ENCODE measurements at places on chromosomes 4 and X. TPM values are rescaled to one million over a fixed set of nuclear protein-coding genes. Genes with fewer than 3 reads are reported as not detected.

Gene SSX2
- not detected for total RNA-seq

GRCh38 chrX:38857736-38858523 lies 56.7 kb downstream of the MID1IP1 start:
- no peak for DNase-seq

- DNase-seq: no peak
Measured at GRCh38 chrX:2642791-2643190, 48.3 kb upstream of the CD99 start.

DNA sequence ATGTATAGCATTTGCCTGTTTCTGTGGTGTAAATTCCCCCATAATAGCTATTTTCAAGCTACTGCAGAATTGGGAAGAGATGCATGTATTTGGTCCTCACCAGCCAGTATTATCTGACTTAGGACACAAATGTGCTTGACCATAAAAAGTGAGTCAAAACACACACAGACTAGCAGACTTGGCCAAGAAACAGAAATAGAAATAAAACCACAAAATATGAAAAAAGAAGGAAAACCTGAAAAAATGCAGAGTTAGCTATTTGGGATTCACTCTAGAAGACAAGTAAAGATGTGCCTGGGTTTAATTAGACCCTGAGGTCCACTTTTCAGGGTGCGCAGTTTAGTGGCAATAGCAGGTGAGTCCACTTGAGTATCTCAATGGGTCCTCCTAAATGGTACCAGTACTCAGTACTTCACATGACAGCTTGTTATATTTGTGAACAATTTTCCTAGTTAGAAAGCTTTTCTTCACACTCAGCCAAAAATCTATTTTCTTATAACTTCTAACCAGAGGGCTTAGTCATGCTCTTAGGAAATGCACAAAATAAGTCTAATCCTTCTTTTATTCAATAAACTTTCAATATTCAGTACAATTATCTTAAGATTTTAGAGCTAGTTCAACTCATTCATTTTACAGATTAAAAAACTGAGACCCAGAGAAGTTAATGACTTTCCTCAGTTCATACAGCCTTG lies 108.7 kb upstream of the JADE1 start:
- DNase-seq: no peak

Gene SPANXB1
- not detected for total RNA-seq

Gene MAGEB10
- not detected for total RNA-seq

DNA sequence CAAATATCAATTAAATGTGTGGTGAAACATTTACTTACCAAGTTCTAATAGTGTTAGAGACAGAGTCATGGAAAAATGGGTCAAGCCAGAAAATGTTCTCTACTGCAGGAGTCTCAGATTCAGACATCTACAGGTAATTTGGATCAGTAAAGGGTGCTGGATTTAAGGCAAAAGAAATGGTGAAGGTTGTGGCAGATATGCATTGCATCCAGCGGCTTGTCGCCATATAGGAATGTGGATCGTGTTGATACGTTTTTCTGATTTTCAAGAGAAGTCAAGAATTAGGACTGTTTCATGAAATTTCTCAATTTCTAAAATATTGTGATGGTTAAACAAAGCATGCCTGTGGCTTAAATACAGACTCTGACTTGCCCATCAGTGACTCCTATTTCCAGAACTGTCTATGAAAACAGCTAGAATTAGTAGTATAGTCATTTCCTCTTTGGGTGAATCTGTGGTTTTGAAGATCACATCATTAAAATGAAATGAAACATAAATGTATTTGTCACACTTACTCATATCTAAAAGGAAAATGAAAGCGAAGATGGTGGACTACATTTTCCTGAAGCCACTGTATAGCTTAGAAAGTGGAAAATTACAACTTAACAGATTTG lies 110.1 kb upstream of the VEGFC start:
- no peak for DNase-seq

DNA sequence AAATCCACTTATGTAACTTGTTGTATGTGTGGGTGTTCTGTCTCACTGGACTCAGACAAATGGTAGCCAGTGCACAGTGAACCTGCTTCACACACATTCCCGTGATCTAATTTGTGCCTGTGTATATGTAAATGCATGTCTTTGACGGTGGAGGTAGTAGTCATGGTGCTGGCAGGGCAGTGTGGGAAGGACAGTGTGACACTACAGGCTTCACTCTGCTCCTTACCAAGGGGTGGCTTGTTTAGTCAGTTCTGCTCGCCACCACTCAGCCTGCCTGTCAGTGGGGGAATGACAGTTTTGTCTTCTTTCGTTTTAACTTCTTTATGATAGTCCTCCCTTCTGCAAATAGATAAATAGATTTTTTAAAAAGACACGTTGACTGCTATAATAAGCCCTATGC lies 17.7 kb upstream of the PAQR3 start:
- DNase-seq: no peak

DNA sequence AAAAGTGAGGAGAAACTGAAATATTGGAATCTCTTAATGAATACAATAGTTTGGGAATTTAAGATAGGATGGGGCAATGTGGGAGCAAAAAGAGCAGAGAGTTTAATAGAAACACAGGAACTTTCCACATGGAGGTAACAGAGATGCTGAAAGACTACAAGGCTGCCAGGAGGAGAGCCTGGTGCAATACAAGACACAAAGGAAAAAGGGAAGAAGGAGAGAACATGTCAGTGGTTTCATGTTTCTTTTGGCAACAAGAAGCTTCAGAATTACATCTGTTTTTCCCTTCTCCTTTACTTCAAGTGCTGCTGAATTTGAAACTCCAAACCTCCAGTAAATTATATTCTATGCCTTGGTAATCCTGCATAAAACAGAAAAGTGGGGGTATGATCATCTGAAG lies 474.3 kb downstream of the FAT4 start:
- DNase-seq: no peak

DNA sequence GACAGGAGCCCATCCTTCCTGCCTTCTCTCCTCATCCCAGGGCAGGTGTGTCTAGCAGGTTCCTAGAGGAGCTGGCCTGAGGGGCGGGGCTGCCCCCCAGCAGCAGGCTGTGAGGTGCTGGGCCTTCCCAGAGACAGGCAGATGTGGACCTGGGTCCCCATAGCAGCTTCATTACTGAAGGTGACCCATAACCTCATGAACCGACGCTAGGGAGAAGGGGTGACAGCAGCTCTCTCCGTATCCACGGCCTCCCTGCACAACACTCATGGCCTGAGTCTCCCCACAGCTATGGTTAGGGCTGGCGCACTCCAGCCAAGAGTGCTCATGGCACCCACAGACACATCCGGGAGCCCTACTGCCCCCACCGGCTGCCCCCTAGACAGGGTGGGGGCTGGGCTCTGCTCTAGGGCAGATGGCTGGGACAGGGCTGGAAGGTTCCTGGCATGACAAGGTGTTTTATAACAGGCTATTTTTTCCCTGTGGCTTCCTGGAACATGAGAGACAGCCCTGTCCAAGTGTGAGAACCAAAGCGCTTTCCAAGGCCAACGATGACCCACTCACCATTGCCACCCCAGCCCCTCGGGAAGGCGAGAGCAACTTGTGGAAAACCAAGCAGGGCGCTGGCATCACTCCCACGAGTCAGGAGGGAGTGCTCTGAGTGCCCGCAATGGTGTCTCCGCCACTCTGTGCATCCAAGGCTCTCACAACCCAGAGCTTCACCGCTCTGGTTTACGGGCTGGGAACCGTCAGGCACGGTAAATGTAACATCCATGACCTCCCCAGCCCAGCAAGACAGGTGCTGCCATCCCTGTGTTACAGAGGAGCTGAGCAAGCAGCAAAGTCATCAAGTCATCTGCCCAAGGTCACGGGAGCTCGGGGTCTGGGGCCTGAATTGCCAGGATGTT lies 59.8 kb downstream of the ACOX3 start:
- no peak for DNase-seq

DNA sequence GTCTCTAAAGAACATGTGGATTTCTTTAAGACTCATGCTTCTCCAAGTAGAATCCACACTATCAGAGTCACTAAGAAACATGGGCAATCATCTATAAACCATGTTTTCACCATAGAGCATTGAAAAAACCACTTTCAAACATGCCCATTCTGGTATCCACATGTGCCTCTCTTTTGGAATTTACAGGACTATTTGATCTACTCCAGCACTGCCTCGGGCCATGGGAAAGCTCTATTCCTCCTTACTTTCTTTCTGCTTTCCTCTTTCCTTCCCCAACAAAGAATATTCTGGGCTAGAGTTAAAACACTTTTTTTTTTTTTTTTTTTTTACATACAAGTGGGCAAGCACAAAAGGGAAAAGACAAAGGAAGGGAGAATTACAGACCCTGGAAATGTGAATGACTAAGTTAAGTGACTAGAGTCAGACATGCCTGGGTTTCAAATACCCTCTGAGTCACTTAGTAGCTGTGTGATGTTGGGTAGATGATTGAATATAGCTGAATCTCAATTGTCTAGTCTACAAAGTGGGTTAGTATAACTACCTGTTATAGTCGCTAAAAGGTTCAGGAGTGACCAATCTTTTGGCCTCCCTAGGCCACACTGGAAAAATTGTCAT lies 847.7 kb upstream of the INTU start:
- no peak for DNase-seq

DNA sequence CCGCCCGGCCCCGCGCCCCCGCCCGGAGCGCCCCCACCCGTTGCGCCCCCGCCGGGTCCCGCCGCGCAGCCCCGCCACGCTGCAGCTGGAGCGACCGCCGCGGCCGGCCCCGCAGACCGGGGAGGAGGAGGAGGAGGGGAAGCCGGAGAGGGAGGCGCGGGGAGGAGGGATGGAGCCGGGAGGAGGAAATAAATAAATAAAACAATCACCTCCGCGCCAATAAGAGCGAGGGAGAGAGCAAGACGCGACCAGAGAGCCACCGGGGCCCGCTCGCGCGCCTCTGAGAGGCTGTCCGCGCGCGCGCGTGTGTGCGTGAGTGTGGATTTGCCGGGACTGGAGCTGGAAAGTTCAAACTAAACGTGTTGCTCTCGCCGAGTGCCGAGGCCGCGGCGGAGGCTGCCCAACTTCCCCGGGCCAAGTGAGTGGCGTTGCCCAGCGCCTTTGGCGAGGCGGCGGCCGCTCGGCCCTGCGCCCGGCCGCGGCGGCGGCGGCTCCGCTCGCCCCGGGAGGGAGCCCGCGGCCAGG lies 2184.4 kb upstream of the TENM3 start:
- DNase-seq: no peak

Gene ZAR1
- total RNA-seq: not detected

DNA sequence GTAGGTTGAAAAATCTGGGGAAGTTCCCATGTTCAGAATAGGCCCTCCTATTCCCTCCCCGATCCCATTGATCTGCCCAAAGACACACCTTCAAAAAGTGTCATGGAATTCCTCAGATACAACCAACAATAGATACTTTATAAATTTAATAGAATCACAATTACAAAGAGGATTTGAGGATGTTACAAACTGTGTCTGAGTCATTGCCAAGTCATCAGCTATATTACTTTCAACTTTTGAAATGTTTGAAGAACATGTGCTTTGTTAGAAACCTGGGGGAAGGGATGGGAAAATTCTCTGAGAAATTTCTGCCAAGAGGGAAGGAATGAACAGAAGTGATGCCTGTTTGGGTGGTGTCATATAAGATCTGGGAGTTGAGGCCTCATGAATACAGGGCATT lies 46.7 kb downstream of the KCNIP4 start:
- DNase-seq: no peak

Gene SPANXC
- total RNA-seq: not detected

Gene CFAP47
- total RNA-seq: not detected

- DNase-seq: no peak
Measured at GRCh38 chr4:140254651-140255299, 100.8 kb upstream of the MAML3 start.

DNA sequence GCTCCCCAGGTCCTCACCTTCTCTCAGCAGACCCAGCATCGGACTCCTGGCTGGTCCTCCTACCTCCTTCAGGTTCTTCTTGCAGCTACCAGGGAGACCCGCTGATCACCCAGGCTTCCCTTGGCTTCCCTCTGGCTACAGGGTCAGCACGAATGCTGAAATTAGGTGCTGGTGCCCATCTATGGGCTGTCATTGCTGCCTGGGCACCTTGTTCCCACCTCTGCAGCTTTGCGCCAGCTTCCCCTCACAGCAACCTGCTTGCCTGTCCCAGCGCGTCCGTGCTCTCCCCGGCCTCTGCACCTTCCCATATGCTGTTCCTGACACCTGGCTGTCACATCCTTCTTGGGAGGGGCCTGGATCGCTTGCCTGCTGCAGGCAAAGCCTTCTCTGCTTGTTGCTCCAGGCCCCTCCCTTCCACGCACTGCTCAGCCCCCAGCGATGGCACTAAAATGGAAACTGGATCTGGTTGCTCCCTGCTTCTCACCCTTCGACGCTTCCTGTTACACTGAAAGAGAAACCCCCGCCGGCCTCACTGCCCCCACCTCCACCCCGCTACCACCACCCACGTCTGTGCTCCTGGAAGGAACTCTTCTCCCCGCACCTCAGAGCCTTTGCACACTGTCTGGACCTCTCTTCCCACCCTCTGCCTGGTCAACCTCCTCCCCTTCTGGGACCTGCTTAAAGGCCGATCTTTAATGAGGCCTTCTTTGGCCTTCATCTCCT lies 22.2 kb downstream of the C4orf50 start:
- DNase-seq: no peak

- no peak for DNase-seq
Measured at GRCh38 chr4:122963216-122963615, 40.8 kb upstream of the NUDT6 start.

GRCh38 chr4:101791182-101791558 lies 640 bp downstream of the BANK1 start:
- peak; percentile 32 for DNase-seq

Gene PLAC8
- 10.8 TPM for total RNA-seq

Gene ENPEP
- 0.61 TPM for total RNA-seq

DNA sequence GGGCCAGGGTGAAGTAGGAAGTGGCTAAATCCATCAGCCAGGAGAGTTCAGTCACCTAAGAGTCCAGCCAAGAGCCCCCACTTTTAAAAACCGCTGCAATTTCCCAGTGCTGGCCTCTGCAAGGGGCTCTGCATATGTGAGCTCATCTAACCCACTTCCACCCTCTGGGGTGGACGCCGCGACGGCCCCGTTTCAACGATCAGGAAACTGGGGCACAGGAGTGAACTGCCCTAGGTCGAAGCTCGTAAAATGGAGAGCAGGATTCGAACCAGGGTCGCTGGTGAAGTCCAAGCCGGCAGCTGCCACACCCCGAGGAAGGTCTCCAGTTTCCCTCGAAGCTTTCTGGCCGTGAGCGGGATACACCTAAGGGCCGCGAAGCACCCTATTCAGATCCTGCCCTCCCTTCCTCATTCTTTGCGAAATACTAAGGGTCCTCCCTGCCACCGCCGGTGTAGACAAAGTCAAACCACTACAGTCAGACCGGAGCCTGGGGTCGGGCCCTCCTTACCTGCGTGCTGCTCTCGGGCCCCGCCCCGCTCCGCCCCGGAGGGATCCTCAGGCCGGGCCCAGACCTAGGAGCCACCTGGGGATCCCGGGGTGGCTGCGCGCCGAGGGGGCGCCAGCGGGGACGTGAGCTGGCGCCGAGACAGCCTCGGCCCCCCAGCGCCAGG lies 446 bp downstream of the EVC2 start:
- DNase-seq: no peak

GRCh38 chrX:41935832-41936231 lies 12.5 kb upstream of the CASK start:
- no peak for DNase-seq

DNA sequence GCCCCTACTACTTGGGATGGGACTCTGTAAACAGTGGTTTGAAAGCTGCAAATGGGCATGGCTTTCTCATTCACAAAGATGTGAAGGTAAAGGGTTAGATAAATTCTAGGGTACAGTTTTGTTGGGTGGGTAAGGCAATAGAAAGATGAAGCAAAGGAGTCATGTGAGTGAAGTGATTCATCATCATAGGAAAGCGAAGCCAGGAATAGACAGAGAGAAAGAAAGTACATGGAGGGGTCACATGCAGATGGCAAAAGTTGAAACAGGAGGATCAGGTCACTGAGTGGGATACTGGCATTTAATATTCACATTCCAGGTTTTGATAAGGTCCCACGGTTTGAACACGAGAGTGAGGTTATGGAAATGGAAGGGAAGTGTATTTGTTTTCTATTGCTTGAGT lies 8.2 kb upstream of the ABCG2 start:
- no peak for DNase-seq

Gene PPEF1
- not detected for total RNA-seq
